Suppressor macrophage treated with lipopolysaccharide for 1 hour (primary cell): ENCODE measurements at places on chromosomes 2 and 18.

GRCh38 chr18:41660654-41661053, 294.4 kb upstream of the PIK3C3 start:
- DNase-seq: no peak

DNA sequence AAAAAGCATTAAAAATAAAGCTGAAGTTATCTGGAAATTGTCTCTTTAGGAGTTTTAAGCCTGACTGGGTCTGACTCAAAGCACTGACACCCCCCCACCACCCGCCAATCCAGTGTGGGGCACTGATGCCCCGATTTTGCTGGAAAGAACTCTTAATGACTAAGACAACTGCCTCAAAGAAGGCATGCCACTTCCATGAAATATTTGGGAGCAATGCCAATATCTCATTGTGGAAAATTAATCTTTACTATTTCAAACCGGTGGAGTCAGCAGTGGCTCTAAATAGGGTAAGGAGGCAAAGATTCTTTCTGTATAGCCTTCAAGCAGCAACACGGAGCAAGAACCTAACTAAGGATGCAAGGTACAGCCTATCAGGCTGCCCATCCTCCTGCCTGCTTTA, 4.5 kb downstream of the FKBP7 start:
- no peak for DNase-seq

DNA sequence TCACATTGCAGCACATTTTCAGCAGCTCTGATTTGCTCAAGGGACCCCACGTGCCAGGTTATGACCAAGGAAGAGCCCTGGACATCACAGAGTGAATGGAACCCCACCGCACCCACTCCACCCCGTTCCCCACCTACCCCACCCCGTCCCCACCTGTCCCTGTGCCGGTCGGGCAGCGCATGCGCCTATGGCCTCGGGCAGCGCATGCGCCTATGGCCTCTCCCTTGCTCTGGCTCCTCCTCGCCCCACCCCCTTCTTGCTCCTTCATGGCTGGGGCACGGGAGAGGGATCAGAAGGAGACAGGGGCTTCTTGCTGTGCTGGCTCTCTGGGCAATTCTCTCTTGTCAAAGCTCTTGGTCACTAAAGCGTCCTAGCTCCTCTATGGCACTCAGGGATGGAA, 371.8 kb upstream of the HS6ST1 start:
- no peak for DNase-seq

GRCh38 chr2:9973690-9974089, 22.2 kb downstream of the GRHL1 start:
- DNase-seq: no peak

GRCh38 chr18:75070625-75071483, 138.1 kb downstream of the PTGR3 start:
- DNase-seq: peak; percentile 75

GRCh38 chr2:217367464-217367863, 507.6 kb upstream of the TNP1 start:
- DNase-seq: no peak

- DNase-seq: no peak
Measured at GRCh38 chr2:134253804-134254203, at the start of gene MGAT5. Gene MGAT5, plus strand, starts transcription at chr2:134254072. Its CDS starts 332 bp downstream, at chr2:134254404.

- no peak for DNase-seq
Measured at GRCh38 chr18:76996429-76996828, 136.2 kb downstream of the MBP start.

DNA sequence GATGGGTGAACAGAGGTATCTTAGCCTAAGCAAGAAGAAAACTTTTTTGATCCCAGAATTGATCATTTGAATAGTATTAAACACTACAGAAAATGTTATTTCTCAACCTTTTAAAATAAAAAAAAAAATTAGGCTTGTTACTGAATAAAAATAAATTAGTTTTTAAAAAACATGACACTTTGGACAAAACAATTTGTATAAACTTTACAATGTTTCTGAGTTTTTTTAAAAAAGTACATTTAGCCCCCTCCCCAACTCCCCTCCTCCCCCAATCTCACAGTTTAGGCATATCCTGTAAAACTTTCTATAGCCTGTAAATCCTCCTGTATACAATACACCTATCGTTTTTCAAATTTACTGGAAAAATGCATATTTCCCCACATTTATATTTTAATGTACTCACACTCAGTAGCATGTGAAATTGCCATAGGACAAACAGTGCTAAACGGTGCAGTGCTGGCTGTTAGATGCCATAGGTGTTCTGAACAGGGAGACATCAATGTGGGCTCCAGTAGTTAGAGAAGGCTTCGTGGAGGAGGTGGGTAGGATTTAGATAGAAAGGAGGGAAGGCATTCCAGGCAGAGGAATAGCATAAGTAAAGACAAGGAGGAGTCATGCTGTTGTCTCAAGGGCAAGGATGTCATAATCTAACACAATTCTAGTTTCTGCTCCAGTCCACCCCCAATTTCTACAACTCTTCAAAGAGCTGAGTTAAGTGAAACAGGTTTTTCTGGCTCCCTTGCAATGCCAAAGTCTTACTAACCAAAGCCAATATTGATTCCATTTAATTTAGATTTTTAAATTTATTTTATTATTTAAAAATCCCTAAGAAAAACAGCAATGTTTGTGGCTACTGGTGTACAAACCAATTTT, 50.9 kb downstream of the SP3 start:
- no peak for DNase-seq
